Stimulated activated CD8-positive, alpha-beta memory T cell treated with anti-CD3 and anti-CD28 coated beads, Interleukin-7, amount 100 ng/mL, for 24 hours (primary cell): ENCODE measurements at places on chromosomes 2 and 18.

DNA sequence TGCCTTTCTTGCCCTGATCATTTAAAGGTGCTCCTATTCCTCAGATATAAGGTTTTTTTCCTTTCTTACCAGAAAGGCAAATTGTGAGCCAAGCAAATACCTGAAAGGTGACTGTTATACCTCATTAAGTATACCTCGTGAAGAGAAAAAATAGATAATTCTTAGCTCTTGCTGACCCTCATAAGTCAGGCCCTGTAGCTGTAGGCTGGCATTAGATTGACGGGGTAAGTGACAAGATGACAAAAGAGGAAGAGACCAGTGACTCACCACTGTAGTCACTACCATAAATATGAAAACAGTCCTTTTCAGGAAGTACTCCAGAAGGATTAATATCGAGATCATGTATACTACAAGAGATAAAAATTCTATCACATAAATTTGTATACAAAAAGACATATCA is 104.6 kb downstream of the PTPN4 start:
- DNase-seq = no peak

DNA sequence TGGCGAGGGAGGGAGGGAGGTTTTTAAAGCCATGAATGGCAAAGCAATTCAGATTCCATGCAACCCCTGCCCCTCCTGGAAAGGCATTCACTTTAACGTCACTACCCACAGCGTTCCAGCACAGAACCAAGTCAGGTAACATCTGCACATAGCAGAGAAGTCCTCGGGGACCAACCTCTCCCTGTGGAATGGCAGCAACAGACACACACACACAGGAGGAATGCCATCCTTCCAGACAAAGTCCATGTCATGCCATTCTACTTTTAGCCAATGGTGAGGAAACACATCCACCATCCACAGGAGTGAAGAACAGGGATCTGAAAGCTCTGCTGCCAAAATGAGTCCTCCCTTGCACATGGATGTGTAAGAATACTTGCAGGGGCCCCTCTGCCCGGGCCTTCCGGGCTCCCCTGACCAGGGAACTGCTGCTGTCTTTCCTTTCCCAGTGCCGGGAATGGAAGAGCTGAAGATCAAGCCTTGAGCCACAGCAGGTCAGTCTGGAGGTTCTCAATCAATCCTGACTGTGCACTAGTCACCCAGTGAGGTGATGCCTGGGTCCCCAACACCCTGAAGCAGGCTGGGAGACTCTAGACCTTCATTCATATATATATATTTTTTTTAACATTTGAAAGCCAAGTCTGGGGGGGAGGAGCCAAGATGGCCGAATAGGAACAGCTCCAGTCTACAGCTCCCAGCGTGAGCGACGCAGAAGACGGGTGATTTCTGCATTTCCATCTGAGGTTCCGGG is 63.7 kb downstream of the UXS1 start:
- no peak for DNase-seq

GRCh38 chr2:238495422-238495821 is 68.7 kb downstream of the ASB1 start:
- no peak for DNase-seq

- DNase-seq = no peak
These were observed 10.8 kb upstream of the SESTD1 start for GRCh38 chr2:179275253-179276012.

- no peak for DNase-seq
These were observed 138.5 kb upstream of the SMAD2 start for GRCh38 chr18:48068916-48069445.

DNA sequence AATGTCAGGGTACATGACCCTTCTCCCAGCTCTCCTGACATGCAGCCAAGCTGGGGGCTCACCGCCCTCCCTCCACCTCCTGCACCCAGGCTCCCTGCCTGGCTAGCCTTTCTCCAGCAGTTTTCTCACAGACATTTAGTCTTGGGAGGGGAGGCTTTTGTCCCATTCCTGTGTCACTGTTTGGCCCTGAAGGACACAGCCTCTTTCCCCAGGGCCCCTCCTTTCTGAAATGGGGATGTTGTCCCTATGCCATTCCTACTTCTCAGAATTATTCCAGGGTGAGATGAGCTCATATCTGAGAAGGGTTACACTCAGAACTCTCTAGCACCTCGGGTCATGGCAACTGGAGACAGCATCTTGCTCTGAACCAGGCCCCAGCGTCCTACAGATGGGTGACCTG is 47.3 kb upstream of the MRPL33 start:
- DNase-seq = no peak

DNA sequence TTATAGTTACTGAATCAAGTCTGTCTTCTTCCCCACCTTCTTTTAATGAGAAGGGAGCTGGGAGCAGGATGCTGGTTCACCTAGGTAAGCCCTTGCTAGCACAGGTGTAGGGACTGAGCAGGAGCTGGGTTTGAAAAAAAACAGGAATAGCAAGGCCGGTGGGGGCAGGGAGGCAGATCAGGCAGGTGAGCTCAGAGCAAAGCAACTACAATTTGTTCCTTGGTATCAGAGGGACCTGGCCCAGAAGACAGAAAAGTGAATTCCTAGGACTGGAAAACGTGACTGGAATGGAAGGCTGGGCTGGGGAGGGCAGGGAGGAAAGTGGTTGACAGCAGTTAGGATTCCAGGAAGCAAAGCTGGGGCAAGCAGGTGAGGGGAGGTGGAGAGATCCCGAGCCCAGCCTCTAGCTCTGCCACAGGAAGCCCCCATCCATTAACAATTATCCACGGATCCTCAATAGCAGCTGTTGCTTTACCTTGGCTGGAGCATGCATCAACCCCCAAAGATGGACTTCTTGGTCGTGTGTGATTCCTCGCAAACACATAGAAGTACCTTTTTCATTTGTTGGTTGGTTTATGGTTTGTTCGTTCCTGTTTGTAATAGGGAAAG is 118.4 kb downstream of the LNPK start:
- no peak for DNase-seq

GRCh38 chr2:241573741-241574140 is 15.2 kb downstream of the BOK start:
- DNase-seq = no peak

DNA sequence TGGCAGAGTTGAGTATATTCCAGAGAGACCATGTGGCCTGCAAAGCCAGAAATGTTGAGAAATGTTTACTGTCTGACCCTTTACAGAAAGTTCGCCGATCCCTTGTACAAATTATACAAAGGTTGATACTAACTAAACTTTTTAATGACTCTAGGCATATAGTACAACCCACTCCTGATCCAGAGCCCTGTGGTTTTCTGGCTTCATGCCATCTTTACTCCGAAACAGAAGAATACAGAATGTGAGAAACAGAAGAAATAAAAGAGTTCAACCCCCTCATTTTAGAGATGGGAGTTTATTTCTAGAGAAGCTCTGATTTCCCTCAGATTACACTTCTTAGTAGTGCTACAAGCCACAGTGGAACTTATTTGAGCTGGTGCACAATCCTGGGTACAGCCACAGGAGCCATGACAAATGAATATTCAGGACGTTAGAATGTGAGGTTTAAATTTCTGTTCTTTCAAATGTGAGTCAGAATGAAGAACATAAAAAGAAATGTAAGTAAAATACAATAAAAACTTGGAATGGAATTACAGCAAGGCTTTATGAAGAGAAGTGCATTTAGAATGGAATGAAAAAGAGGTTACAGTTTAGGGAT is 38.0 kb upstream of the SMCHD1 start:
- no peak for DNase-seq

DNA sequence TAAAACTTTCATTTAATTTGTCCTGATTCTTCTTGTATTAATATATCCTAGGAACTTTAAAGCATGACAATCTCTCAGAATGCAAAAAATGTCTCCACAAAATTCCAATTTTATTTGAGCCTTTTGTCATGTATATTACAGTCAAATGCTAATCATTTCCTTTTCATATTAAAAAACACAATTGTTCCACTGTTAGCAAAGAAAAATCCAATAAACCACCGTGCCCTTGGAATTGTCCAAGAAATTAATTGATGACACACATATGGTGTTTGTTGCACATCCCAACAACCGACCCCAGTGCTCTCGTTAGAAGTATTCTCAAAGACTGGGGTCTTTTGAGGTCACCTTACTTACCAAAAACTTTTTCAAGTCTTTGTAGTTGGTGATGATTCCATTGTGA is 28.1 kb downstream of the GFPT1 start:
- no peak for DNase-seq

GRCh38 chr2:236177604-236177966 is 9.4 kb upstream of the GBX2 start:
- DNase-seq = no peak

GRCh38 chr2:99285526-99285925 is 15.5 kb downstream of the LYG1 start:
- no peak for DNase-seq

DNA sequence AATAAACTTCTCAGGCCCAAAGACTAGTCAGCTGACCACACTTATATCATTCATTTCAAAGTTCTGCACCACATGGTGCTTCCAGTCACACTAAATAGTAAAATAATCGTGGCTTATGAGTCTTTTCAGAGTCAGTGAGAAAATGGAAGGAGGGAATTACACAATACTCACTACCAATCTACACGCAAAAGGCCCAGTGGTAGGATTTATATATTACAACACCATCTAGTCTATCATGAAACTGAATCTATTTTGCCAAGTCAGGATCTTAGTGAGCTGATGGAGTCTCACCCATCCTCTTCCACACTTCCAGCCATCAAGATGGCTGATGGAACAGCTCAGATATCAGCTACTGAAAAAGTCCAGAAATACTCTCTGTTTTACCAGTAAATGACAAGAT is 21.9 kb downstream of the INO80D start:
- no peak for DNase-seq

GRCh38 chr2:238586931-238587775 is 160.4 kb downstream of the ASB1 start:
- DNase-seq = no peak

GRCh38 chr2:168336786-168337388 is 89.5 kb upstream of the STK39 start:
- DNase-seq = peak; percentile 12

DNA sequence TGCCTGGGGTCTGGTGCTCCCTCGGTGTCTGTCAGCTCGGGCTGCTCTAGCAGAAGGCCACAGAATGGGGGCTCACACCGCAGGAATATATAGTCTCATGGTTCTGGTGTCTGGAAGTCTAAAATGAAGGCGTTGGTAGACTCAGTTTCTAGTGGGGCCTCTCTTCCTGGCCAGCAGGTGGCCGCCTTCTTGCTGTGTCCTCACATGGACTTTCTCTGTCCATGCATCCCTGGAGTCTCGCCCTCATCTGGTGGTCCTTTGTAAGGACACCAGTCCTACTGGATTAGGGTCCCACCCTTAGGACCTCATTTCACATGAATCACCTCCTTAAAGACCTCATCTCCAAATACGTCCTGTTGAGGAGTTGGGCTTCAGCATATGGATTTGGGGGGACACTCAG is 65.7 kb downstream of the RRM2 start:
- no peak for DNase-seq

- DNase-seq = no peak
These were observed 4.9 kb downstream of the IRS1 start for GRCh38 chr2:226794751-226795171.

GRCh38 chr2:145055651-145056050 is 535.7 kb upstream of the ZEB2 start:
- DNase-seq = no peak

DNA sequence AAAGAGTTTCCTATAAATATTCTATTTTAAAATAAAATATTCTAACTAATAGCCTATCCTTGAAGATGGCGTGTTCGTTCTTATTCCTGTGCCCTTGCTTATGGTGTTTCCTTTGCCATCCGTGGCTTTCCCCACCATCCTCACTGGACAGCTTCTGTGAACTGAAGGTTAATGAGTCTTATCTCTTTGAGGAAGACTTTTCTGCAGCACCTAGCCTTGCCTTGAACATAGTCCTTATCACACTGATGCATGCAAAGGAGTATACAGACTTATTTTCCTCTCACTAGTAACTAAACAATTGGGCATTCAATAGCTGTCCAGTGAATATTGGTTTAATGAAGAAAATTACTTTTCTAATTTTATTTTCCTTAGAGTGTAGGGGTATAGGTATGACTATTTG is 88.1 kb downstream of the GULP1 start:
- DNase-seq = no peak

- DNase-seq = no peak
These were observed 96.7 kb downstream of the DGKD start for GRCh38 chr2:233450864-233451575.

DNA sequence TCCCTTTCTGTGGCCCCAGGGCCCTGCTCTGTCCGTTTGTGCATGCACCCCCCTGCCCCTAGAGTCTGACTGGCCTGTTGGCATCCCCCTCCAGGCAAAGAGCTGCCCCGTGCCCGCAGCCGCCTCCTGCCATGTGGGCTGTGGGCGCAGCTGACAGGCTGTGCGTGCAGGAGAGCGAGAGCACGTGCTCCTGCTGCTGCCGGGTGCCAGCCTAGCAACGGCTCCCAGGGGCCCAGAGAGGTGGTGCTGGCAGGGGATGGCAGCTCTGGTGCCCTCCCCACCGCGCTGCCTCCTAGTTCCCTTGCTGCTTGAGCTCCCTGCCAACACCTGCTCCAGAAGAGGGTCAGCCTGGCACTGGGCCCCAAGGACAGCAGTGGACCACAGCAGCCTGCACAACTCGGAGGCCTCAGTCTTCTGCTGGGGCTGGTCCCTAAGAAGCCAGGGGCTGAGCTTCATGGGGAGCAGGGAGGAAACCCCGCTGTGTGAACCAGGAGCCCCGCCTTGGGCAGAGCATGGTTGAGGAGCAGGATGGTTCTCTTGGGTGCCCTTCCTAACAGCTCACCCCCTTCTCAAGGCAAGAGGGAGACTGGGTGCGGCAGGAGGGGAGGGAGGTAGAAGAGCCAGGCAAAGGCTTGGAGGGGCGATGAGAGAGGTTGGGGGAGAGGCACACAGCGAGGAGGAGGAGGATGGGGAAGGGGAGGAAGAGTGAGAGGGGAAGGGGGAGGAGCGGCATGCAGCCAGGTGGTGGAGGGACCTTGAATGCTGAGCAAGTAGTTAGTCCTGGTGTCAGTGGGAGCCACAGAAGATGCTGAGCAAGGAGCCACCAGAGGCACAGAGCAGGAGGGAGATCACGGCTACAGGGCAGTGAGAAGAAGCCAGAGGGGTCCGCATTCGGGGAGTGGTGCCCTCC is 23.8 kb upstream of the PTMA start:
- no peak for DNase-seq

GRCh38 chr2:36779462-36779861 is 83.0 kb downstream of the VIT start:
- no peak for DNase-seq

DNA sequence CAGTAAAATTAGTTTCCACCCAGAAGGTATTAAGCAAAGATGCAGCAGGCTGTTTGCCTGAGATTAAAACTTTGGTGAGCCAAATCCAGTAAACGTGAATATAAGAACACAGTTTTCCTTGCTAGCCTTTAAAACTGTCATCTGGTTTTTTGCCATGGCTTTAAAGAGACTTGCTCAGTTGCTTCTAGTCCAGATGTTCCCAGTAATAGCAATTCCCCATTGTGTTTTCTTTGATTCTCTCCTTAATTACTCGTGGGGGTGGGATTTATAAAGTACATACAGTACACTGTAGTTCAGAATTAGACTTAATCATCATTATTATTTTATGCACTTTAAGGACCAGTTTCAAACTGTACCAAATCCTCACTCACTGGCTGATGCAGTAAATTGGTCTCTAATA is 303.5 kb upstream of the ZNF804A start:
- no peak for DNase-seq

GRCh38 chr2:95278051-95278471 is 3.8 kb downstream of the PROM2 start:
- DNase-seq = no peak

- no peak for DNase-seq
These were observed 209.1 kb downstream of the TFCP2L1 start for GRCh38 chr2:121075641-121076497.
